K562 (cell line): ENCODE measurements at places on chromosomes 1 and 21. TPM values are rescaled to one million over a fixed set of nuclear protein-coding genes. Genes with fewer than 3 reads are reported as not detected.

CLCNKB gene
- 1.2 and 1.7 TPM in 2 replicates for polyA plus RNA-seq

TBX19 gene
- 2.4 and 2.8 TPM in 2 replicates for polyA plus RNA-seq

TAL1 gene
- polyA plus RNA-seq, result 42.7 and 49.5 TPM in 2 replicates

KRTAP21-2 gene
- polyA plus RNA-seq, result not detected in 2 replicates

KCNJ10 gene
- polyA plus RNA-seq, result not detected in 2 replicates

NGF gene
- not detected in 2 replicates for polyA plus RNA-seq

GRCh38 chr1:203600782-203601513, 25.7 kb upstream of the ATP2B4 start:
- no peak for DNase-seq

- peak; percentile 24 for DNase-seq
Measured at GRCh38 chr1:221543529-221544120, 198.3 kb downstream of the DUSP10 start.

- DNase-seq, result no peak
Measured at GRCh38 chr1:154000420-154000819, 9.9 kb downstream of the RPS27 start.

GRCh38 chr1:200386416-200386815, 23.4 kb downstream of the ZNF281 start:
- no peak for DNase-seq

DNA sequence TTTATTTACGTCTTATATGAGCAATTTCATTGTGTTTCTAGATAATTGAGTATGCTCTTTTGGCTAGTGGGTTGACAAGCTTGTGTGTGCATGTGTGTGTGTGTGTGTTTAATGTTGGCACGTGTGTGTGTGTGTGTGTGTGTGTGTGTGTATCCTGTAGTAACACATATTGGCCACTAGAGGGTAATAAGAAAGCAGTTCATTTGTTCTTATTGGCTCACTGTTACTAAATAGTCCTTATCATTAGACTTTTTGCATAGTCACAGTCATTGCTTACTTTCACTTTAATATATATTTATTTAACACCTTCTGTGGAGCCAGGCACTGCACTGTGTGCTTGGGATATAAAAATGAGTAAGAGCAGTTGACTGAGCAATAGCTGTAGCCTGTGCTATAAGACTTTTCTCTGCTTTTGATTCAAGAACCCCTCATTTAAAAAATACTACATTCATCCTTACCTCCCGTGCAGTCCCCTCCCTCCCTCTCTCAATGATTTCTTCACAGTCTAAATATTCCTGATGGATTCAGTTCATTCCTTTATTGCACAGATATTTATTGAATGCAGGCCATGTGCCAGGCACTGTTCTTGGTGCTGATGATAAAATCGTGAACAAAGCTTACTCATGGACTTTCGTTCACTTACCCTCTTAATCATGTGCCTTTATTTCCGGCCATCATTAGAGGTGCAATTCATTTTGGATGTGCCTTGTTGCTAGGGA, 96.7 kb downstream of the DYRK1A start:
- DNase-seq, result peak; percentile 51

DNA sequence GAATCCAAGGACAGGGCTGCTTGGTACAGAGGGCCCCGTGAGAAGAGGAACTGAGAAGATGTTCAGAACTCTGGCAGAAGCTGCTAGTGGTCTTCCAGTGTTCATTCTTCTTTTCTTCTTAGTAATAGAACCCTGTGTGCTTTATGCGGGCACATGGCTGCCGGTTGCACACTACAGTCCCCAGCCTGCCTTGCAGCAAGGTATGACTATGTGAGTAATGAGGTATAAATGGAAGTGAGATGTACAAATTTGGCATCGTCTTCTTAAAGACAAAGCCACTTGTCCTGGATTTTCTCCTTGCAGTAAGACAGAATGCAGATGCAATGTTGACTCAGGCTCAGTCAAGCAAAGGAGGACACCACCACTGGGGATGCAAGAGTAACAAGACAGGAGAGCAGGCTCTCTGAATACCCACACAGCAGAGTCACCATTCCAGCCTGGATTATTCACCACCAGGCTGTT, 15.0 kb upstream of the ATP1B1 start:
- DNase-seq, result no peak

- no peak for DNase-seq
Measured at GRCh38 chr1:230050973-230051735, 15.9 kb upstream of the GALNT2 start.

DNA sequence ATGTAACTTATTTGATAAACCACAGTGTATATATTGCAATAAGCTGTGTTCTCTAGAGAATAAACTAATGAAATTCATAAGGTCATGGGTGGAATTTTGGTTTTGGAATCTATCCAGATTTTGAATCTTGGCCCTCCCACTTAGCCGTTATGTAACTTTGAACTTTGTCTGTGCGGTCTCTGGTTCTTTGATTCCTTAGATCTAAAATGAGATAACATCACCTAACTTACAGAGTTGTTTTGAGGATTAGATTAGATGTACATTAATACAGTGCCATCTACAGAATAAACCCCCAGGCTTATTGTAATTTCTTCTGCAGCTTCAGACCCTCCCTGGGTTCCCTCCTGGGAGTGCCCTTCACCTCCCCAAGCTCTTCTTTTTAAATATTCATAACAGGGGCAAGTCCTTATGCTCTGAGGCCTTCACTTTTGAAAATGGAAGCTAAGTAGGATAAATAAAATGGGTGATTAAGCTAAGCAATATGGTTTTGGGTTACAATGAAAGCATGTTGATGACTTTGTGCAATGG, 124.3 kb downstream of the ATG4C start:
- DNase-seq, result no peak

- DNase-seq, result no peak
Measured at GRCh38 chr1:170221031-170221430, 75.3 kb downstream of the NTMT2 start.

DNA sequence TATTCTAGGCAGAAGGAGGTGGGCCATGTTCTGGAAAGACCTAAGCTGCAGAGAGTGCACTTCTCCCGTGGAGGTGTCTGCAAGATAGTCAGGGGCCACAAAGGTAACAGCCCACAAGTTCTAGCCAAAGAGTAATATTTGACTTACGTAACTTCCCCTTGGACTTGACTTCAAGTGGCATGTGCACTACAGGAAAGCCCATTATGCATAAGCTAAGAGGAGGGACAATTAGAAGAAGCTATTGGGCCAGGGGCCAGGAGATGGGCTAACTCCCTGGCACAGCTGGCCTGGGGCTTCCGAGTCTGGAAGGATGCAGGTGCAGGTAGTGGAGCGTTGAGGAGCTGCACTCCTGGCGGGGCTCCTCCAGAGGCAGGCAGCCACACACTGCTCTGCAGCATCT, 58.3 kb downstream of the ERG start:
- DNase-seq, result no peak

GRCh38 chr21:33849834-33850233, 65.8 kb downstream of the ATP5PO start:
- no peak for DNase-seq

GRCh38 chr1:163823017-163823416, 501.3 kb downstream of the NUF2 start:
- no peak for DNase-seq
